ENCODE measurements at places on chromosomes 1 and 21. TPM values are rescaled to one million over a fixed set of nuclear protein-coding genes. Genes with fewer than 3 reads are reported as not detected.

The G0S2 gene
- total RNA-seq = 405 TPM

The DONSON gene
- total RNA-seq = 19.5 TPM

The CCDC17 gene
- 5.7 TPM for total RNA-seq

The TCP10L gene
- total RNA-seq = 1.0 TPM

The IFI44 gene
- 19.8 TPM for total RNA-seq

The KLHDC8A gene
- total RNA-seq = 4.1 TPM

The CNN3 gene
- total RNA-seq = 336 TPM

The OR2T11 gene
- not detected for total RNA-seq

The DNAJB4 gene
- 36.6 TPM for total RNA-seq

- no peak for DNase-seq
These were observed 19.2 kb downstream of the CD1D start for GRCh38 chr1:158199849-158200248.

DNA sequence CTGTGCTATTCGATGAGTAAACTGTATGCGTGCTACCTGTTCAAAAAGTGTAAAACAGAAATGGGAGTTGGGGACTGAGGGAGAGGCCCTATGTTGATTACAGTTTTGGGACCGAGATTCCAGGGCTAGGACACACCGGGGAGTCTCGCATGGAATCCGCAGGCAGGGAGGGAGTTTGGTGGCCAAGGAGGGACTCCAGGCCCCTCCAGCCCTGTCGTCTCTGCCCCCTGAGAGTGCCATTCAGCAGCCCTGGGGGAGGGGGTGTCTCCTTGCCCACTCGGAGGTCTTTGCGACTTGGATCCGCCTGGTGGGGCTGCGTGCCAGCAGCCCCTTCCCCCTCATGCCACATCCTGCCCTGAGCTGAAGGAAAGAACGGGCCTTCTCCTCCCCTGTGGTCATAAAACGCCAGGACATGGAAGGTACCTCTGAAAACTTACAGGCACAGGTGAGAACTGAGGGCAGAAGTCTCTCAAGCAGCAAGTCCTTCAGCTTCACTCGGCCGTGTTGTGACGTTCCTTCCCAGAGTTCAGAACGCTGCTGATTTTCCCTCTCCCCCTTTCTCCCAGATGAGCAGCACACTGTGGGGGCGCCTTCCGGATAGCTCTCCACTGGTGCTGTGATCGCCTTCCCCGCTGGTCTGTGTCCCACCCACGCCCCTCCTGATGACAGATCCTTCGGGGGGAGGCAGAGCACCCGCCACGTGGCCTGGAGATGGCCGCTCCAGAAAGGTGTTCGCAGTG is 141.4 kb downstream of the PEX14 start:
- no peak for DNase-seq

GRCh38 chr1:181179279-181179986 is 90.9 kb downstream of the IER5 start:
- no peak for DNase-seq

DNA sequence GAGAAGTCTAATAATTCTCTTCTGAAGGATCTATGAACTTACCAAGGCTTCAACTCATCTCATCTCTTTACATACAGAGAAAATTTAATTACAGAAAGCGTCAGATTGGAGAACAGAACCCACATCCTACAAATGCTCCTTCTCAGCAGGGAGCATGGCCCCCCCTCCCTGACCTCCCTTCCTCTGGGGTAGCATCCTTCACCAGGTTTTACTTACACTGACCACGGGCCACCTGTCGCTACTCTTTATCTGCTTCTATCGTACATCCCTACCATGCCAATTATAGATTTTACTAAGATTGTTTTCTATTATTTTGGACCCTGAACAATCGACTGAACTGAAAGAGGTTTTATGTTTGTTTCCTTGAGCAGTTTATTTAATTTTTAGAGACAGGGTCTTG is 25.8 kb downstream of the RIPPLY3 start:
- DNase-seq = no peak

DNA sequence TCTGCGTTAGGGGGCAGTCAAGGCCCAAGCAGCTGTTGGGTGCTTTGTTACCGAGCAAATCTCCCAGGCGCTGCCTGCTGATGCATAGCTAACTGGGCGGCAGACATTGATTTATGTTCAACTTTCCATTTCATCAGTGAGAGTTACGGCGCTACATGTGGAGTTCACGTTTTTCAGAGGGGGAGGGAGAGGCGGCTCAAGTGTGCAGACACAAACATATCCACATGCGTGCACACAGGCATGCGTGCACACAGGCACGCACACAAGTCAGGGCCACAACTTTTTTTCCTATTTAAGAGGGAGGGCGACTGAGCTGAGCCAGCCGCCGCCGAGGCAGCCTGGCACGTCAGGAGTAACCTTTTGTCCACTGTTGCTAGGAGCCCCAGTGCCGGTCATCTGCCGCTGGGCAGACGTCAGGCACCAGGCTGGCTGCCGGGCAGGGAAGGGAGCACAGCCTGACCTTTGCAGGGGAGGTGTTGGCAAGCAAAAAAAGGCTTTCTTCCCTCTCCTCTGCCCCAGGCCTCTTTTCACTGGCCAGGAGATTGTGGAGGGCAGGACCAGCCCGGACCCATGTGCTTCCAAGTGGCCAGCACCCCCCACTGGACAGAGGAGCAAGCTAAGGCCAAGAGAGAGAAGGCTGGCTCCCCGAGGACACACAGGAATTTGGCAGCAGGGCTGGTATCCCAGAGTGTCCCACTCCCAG is 73.3 kb downstream of the MRPL37 start:
- peak; percentile 64 for DNase-seq

DNA sequence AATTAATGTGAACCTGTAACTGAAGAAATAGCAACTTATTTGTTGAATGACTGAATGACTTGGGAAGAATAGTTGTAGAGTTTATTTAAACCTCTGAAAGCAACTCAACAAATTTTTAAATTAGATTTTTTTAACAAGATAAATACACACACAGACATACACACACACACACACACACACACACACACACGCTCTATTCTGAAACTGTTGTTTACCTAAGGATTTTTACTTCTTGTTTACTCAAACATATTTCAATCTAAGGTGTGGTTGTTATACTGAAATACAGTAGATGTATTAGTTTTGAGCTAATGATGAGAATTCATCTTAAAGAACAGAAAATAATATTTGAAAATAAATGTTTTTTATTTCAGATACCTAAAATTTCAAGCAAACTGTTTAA is 11.5 kb downstream of the ACADM start:
- no peak for DNase-seq

- no peak for DNase-seq
These were observed 15.2 kb downstream of the DOP1B start for GRCh38 chr21:36171741-36172331.

DNA sequence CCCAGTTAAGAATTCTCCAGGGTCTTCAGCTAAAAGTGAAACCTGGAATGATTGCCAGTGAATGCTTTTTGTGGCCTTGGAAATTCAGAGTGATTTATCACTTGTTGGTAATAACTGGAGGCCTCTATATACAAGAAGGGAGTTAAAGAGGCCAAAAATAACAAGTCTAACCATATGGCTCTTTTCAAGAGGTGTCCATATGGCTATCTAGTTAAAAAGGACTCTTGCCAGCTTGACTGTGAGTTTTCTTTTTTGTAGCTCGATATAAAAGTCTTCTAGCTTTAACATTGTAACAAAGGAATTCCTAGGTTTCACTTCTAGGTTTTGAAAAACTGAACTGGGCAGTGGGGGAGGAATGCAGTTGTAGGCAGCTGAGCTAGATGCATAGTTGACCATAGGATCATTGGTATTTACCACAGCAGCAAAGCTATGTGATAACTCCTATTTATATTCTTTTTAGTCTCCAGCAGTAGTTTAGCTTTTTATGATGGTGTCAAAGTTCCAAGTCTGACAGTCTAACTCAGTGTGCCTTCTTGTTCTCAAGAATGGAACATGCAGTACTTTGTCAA is 44.4 kb downstream of the CACHD1 start:
- DNase-seq = no peak

GRCh38 chr1:235631816-235632215 is 17.8 kb downstream of the GNG4 start:
- no peak for DNase-seq

GRCh38 chr21:38395581-38395980 is 102.7 kb downstream of the ERG start:
- DNase-seq = no peak

GRCh38 chr21:29849735-29850176 is 90.0 kb downstream of the GRIK1 start:
- peak; percentile 46 for DNase-seq

GRCh38 chr1:170096806-170097340 is 22.4 kb upstream of the KIFAP3 start:
- no peak for DNase-seq

DNA sequence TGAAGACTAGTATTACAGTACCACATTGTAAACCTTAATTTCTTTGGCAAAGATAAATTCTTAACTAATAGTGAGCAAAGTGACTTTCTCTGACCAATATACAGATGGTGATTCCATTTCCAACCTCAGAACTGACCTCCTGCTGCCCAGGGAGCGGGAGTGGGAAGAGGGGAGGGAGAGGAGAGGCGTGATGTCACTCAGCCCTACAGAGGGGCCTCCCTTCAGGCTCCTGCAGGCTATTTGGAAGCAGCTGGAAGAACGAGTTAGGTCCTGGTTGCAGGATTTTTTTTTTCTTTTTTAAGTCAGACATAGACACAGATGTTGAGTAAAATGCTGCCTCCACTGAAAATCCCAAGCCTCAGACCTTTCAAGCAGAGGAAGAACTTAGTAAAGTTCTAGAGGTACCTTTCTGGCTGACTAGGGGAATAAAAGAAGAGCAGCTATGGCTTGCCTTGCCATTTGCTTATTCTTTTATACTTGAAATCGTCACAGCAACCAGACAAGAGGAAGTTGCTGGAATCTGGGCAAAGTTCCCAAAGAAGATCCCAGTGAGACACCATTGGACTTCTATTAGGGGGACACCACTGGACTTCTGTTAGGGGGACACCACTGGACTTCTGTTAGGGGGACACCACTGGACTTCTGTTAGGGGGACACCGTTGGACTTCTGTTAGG is 54.5 kb downstream of the EXO1 start:
- DNase-seq = no peak

GRCh38 chr1:166730299-166730888 is 108.9 kb upstream of the POGK start:
- DNase-seq = no peak

GRCh38 chr1:185087746-185088145 is 42.4 kb downstream of the RNF2 start:
- no peak for DNase-seq

DNA sequence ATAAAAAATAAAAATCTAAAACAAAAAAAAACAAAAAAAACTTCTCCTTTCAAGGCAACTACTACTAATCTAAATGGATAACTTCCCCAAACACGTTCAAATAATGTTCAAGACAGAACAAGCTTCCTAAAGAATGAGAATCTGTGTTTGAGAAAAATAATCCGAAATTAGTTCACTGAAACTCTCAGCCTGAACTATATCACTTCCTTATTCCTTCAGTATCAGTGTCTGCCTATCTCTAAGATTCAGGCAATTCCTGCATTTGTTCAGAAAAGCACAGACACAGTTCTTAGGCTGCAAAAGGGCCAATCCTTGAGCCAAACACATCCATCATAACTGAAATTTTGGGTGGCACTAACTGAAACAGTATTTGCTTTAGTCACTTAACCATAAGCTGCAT is 22.4 kb downstream of the DSTYK start:
- no peak for DNase-seq

DNA sequence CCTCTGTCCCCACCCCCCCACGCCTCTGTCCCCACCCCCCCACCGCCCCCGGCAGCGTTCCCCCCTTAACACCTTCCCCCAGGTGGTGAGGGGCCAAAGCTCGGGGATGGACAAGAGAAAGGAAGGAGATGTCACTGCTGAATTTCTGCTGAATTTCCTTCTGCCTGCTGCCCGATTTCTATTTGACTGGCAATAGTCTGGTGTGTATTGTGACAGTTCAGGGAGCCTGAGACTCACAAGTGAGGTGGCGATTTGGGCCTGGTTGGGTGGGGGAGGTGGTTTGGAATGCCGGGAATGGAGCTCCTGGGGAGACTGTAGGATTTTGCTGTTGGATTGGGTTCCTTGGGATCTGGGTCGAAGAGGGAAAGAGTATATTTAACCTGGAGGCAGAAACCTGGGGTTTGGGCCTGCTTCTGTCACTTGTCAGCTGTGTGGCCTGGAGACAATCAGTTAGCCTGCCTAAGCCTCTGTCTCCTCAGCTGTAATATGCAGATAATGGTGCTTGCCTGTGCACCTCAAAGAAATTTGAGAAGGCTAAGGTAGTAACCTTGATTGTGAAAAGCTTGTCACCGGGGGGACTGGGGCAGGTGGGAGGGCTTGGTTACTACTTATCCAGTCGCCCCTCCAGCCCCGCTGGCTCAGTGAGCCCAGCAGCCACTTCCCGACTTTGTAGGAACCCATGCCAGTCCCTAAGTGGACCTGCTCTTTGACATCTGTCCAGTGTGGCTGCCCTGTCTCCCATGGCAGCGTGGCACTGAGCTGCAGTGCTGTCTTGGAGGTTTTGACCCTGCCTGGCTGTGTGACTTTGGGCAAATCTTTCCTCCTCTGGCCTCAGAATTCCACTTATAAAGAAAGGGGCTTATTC is 7.7 kb upstream of the LMNA start:
- peak; percentile 50 for DNase-seq

- DNase-seq = no peak
These were observed 450.2 kb downstream of the KIF26B start for GRCh38 chr1:245604979-245605378.

DNA sequence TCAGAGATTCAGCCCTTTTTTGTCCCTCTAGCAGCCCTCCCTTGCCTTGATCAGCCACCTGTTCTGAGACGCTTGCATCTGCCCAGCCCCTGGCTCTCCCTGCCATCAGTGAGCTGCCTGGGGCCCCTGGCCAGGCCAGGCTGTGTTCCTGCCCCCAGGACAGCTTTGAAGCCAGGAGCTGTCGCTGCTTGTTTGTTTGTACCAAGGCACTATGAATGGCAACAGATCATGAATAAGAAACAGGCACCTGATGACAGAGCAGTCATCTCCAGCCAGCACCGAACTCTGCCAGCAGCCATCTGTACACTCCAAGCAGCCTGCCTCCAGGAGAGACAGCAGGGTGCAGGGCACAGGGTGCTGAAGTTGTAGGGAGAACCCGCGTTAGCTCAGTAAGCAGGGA is 8.1 kb upstream of the VWA5B1 start:
- no peak for DNase-seq

DNA sequence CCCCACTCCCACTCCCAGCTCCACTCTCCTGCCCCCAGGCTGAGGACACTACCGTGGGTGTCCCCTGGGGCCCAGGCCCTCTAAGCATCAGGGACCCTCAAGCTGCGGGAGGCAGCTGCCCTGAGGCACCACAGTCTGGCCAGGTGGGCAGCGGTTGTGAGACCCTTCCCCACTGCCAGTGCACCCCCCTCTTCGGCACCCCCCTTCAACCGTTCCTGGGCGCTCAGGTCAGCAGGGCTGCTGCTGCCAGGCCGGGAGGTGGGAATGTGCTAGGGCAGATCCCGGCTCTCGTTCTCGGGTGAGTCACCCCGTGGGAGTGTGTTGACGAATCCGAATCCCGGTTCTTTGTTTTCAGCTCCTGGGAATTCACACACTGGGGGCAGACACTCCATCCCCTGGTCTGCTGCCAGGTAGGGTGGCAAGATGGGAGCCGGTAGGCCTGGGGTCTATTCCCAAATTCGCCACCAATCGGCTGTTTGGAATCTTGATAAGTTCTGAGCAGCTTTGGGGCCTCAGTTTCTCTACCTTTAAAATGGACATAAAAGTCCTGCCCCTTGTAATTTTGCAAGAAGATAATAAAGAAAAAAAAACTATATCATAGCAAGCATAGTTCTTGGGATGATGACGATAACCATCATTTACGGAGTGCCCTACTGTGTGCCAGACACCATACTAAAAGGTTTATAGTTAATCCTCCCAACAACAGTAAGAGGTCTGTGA is 28.5 kb upstream of the CASZ1 start:
- DNase-seq = no peak
